KBM-7 (cell line): ENCODE measurements at places on chromosomes 13 and 19.

DNA sequence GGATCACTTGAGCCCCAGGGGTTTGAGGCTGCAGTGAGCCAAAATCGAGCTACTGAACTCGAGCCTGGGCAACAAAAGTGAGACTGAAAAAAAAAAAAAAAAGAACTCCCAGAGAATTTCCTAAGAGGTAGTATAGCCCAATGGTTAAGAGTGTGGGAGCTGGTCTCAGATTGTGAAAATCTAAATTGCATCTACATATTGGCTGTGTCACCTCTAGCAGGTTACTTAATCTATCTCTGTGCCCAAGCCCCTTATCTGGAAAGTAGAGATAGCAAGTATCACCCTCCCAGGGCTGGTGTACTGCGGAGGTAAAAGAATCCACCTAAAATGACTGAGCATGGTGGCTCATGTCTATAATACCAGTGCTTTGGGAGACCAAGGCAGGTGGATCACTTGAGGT is 3.7 kb upstream of the PLAUR start:
- DNase-seq, result no peak

DNA sequence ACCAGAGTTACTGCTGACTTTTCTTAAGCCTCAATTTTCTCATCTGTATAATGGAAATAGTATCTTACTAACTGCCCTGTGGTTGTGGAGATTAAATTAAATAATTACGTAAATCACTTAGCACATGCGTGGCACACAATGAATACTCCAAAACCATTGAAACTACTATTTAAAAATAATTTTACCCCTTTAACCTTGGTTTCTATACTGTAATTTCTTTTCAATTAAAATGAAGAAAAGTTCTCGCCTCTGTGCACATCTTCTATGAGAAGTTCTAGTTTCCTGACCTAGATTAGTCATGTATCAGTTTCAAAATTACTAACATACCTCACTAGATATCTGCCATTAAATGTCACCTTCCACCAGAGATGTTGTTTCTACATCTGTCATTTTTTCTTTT is 5.7 kb downstream of the SLITRK1 start:
- DNase-seq, result no peak

DNA sequence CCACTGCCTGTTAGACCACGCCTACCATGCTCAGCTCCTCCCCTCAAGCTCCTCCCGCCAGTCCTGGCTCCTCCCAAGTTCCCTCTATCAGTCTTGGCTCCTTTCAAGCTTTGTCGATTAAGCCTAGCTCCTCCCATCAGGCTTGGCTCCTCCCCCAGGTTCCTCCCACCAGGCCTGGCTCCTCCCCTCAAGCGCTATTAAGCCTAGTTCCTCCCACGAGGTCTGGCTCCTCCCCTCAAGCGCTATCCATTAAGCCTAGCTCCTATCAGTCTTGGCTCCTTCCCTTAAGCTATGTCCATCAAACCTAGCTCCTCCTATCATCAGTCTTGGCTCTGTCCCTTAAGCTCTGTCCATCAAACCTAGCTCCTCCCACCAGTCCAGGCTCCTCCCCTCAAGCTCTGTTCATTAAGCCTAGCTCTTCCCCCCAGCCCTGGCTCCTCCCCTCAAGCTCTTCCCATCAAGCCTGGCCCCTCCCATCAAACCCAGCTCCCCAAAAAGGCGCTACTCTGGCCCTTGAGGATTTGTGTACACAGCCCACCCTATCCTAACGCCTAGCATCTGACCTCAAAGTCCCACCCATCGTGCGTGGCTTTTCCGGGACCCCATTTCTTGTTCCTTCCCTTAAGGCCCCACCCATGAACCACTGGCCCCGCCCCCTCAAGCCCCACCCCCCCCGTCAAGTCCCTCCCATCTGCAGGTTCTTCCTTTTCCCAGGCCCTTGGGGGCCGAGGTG is 10.0 kb downstream of the CAMSAP3 start:
- peak; percentile 70 for DNase-seq

DNA sequence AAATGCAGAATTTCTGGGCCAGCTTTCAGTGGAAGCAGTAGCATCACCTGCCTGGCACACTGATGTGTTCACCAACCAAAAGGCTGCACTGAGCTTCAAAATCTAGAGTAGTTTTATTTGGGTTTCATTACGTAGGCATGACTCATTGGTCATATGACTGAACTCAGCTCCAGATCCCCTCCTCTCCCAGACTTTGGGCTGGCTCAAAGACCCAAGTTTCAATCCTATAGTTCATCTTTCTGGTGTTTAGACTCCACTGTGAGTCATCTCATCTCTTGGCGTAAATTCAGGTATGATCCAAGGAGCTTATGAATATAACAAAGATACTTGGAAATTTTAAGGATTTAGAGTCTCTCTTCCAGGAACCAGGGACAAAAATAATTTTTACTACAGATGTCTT is 17.7 kb downstream of the ZMYM5 start:
- DNase-seq, result no peak

GRCh38 chr13:43009506-43009905 is 13.9 kb upstream of the DNAJC15 start:
- DNase-seq, result no peak

GRCh38 chr19:47228168-47228936 is 2.6 kb downstream of the BBC3 start:
- DNase-seq, result peak; percentile 80

DNA sequence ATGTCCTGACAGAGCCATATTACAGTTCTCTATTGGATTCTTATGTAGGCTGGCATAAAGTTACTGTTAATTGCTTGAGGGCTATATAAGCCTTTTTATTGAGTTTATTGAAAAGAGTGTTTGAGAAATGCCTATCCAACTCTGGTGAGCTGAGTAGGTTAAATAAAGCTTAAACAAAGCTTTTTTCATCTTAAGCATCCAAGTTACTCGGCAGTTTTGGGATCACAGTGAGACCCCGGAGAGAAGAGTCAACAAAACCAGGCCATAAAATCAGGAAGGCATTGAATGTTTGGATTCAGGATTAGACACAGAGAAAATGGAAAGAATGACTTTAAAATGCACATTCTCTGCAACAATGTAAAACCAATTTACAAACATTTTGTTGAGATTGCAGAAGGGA is 588.5 kb downstream of the DACH1 start:
- DNase-seq, result no peak

DNA sequence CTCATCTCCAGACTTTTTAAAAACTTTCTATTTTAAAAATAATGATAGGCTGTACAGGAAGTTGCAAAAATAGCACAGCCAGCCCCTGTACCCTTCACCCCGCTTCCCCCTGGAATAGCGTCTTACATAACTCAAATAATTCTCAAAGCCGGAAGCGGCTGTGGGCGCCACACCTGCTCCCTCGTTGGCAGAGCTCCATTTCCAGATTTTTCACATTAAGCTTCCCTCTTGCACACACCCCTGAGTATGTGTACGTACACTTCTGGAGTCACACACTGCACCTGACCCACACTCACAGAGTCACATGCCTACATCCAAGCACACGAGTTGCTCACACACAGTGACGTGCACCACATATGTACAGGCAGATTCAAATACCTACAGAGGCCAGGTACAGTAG is 24.9 kb upstream of the DPP9 start:
- DNase-seq, result peak; percentile 21

DNA sequence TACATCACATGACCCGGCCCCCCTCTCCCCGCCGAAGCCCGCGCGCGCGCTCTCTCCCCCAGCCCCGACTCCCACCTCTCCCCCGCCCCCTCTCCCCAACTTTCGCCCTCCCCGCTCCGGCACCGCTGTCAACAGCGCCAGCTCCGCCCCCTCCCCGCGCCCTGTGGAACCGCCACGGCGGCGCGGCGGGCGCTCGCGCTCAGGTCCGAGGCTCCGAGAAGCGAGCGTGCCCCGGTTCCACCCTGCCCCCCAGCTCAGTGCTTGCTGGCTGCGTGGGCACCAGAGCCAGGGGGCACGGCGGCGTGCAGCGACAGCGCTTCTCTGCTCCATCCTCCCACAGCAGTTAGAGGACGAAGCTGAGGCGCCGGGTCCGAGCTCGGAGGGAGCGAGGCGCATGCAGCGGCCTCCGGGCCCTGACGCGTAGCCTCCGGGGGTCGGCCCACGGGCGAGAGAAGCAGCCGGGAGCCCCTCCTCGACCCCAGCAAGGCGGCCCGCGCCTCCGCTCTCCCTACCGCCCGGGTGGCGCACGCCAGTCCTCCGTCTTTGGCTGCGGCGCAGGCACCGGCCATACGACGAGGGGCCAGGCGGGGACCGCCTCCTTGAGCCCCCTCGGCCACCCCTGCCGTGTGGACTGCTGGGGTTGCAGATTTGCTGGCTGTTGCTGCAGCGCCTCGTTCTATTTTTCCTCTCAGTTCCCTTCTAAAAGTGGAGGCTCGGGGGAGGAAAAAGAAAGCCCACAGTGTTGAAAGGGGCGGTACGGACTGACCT is 109.5 kb downstream of the KCNRG start:
- DNase-seq, result peak; percentile 57

DNA sequence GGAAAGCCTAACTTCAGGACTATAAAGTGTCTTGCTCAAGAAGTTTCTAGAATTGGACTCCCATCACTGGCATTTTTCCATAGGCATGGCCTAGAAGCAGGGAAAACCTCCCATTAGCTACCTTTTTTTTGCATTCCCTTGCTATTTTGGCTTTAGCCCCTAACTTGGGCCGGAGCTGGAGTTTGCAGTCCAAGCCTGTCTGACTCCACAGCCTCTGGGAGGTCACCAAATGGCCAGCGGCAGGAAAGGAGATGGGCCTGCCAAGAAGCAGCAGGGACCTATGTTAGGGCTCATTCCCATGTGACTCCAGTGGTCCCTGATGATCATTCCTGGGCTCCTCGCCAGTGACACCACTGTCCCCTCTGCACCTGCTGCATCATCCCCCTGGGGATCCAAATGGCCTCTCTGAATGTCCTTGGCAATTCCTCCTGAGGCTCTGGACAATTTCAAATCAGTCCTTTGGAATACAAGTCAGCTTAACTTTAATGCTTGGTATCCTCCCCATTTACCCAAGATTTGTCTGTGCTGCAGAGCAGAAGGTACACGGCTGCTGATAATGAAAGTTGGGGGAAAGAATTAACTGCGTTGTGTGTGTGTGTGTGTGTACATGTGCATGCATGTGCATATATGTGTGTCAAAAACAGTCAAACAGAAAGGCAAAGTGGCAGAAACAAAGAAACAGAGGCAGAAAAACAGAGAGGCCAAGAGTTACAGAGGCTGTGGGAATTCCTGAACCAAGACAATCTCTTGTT is 69.8 kb upstream of the SERP2 start:
- DNase-seq, result no peak

DNA sequence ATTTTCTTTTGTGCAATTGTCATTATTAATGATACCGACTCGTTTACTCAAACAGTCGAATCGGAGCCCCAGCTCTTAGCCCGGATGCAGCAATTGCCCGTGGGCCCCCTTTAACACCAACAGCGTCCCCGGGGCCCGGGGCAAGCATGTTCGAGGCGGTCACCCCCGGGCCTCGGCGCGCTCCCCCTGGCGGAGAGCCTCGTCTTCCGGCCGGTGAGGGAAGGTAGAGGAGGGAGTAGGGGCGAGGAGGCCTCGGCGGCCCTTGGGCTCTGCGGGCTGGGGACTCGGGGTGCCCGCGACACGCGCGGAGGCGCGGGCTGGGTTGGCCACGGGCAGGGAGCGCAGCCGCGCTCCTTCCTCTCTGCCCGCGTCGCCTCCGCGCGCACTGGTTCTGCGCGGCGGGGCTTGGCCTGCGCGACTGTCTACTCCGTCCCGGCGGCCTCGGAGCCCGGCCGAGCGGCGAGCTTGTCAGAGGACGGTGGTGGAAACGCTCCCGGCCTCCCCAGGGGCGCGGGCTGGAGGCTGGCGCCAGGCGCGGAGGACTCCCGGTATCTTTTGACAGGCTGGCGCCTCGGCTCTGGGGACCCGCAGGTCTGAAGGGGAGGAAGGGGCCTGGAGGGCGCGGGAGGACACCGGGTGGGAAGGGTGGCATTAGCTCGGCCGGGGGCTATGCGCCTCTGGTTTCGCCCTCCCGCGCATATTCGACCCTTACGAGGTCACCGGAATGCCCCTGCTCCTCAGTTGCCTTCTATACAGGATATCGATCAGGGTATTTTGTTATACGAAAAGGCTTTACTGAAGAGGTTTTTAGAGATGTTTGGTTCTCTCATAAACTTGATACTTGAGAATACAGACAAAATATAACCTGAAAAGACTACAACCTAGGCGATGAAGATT is 1.5 kb downstream of the BIVM start:
- peak; percentile 91 for DNase-seq

DNA sequence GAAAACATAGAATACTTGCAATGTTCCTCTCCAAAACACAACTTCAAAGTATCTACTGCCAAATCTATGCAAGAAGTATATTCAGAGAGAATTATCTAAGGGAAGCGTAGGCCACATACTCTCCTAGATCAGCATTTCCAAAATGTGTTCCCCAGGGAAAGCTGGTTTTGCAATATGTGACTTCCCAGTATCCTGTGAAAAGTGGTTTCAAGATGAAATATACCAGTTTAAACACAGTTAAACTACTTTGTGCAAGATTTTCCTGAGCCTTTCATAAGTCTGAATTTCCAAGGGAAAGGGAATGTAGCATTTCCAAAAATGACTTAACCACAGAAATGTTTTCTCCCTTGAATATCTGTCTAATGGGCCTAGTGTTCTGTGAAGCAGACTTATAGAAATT is 7.6 kb downstream of the STARD13 start:
- DNase-seq, result no peak

DNA sequence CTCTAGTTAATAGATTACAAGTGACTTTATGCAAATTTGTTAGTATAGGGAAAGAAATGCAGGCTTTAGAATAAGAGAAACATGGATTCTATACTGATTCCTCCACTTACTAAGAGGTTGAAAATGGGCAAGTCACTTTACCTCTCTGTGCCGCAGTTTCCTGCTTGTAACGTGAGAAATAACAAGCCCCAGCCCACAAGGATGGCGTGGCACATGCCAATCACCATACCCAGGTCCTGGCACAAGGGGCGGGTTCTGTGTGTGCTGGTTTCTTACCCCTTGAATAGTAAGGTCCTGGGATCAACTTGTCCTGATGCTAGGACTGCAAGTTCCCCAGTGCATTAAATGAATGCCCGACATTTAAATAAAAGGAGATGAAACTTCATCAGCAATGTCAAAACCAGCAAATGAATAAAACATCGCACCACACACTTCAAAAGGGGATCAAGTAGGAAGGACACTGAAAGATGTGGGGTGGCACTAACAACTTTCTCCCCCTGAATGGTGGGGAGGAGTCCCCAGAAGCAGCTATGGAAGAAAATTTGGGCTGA is 7.9 kb upstream of the SIGLEC9 start:
- DNase-seq, result no peak

DNA sequence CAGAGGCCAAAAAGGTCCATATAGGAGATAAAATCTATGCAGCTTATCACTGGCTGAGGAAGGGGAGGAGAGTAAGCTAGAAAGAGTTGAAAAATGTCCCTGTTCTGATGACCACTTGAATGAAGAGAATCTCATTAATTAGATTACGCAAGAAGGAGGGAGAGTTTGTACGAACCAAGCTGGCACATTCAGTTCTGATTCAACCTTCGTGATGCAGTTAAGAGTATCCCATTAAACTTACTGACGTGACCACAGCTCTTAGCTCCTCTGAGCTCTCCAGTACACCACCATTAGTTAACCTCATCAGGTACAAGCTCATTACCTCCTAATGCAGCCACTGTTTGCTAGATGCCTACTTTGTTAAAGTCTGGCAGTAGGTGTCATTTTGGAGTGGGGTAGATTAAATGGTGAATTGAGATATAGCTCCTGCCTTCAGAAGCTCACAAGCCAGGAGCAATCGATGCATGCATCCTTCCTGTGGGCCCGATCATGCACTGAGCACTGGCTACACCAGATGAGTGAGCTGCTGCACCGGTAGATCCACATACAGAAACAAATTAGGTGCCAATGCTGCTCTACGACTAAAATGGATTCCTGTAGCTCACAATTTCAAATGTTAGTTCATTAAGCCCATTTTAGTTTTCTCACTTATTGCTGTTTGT is 458.3 kb downstream of the COG6 start:
- DNase-seq, result no peak
